Upper lobe of left lung (tissue), 6 donors: ENCODE measurements at places on chromosomes 3 and 15. TPM values are rescaled to one million over a fixed set of nuclear protein-coding genes. Genes with fewer than 3 reads are reported as not detected.

KBTBD8 gene
- total RNA-seq: 1.9 TPM

LYZL4 gene
- total RNA-seq: not detected

MOBP gene
- total RNA-seq: not detected

ZNF860 gene
- 1.0 TPM for total RNA-seq

PP2D1 gene
- total RNA-seq: not detected

DNA sequence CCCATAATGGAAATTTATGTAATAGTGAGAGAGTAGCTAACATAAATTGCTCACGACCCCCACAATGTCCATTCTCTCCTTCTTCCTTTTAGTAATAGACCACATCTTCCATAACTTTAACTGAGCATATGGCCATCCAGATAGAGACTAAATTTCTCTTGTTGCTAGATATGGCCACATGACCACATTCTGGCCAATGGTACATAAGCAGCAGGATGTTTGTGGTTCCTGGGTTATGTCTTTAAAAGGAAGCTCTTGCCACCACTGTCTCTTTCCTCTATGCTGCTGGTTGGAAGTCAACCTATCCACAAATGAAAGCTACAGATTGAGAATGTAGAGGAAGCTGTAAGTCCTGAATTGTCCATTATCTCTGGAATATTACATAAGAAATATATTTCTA, 59.7 kb upstream of the NPHP3 start:
- no peaks in the 10 kb centered on the region for H3K27me3 ChIP-seq
- DNase-seq: no peak
- no peak overlapping the region for H3K27ac ChIP-seq
- no peaks in the 10 kb centered on the region for H3K36me3 ChIP-seq

- no peak overlapping the region for H3K4me3 ChIP-seq
- H3K27me3 ChIP-seq: no peaks in the 10 kb centered on the region
- peak overlapping the region; percentile 36 for H3K27ac ChIP-seq
These were observed 82.1 kb downstream of the CGNL1 start for GRCh38 chr15:57458356-57458781.

DNA sequence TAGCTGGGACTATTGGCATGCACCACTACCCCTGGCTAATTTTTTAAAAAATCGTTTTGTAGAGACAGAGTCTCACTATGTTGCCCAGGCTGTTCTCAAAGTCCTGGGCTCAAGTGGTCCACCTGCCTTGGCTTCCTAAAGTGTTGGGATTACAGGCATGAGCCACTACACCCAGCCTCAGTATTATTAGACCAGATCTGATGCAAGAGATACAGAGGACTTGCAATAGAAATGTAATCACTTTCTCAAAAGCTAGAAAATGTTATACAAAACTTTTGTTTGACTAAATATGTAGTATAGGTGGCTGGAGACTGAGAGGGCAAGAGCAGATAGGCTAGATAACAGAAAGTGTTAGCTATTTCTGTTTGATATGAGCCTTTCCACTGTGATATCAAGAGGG, 531.9 kb downstream of the SOX2 start:
- H3K4me3 ChIP-seq: no peak overlapping the region
- no peaks in the 10 kb centered on the region for H3K27me3 ChIP-seq
- H3K36me3 ChIP-seq: no peaks in the 10 kb centered on the region
- no peak for DNase-seq
- H3K4me1 ChIP-seq: no peaks in the 10 kb centered on the region

DNA sequence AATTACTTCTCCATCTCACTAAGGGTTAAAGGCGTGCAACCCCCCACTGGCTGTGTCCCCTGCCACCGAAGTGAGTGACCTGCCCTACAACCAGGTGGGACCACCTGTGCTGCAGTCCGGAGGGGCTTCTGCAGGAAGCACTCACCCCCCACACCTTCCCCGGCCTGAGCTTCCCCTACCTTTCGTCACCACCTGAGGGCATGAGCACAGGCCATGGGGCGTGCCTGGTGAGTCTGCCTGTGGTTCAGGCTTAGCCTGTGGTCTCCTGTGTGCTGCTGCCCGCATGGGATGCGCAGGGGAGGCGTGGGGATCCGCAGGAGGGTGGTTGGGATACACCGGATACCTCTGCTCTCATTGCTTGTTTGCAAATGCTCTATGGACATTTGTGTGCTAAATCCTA, 46.0 kb downstream of the KLHL25 start:
- DNase-seq: no peak
- H3K36me3 ChIP-seq: peaks cover 29% of the 10 kb centered on the region
- H3K27ac ChIP-seq: no peak overlapping the region
- H3K27me3 ChIP-seq: no peaks in the 10 kb centered on the region

DNA sequence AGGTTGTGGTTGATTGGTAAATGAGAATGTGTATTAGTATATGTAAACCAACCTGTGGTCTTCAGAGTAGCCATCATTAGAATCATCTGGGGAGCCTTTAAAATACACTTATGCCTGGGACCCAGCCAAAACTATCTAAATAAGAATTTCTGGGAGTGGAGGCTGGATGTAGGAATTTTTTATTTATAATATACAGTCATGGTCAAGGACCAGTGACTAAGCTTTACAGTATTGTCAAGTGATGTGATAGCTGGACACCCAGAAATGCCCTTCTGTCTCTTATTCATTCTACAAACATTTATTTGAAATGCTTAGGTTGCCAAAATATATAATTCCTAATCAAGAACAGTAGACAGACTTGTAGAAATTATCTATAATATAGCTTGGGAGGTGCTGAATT, 132.2 kb downstream of the MBNL1 start:
- no peaks in the 10 kb centered on the region for H3K36me3 ChIP-seq
- peaks cover 81% of the 10 kb centered on the region for H3K4me1 ChIP-seq
- no peak for DNase-seq
- no peaks in the 10 kb centered on the region for H3K27me3 ChIP-seq
- H3K27ac ChIP-seq: peak overlapping the region; percentile 81
- H3K4me3 ChIP-seq: no peak overlapping the region

- no peak for DNase-seq
- H3K4me3 ChIP-seq: no peak overlapping the region
- no peak overlapping the region for H3K27ac ChIP-seq
- peaks cover 3% of the 10 kb centered on the region for H3K4me1 ChIP-seq
- no peaks in the 10 kb centered on the region for H3K27me3 ChIP-seq
These were observed 97.2 kb downstream of the CLDN1 start for GRCh38 chr3:190224863-190225692.

DNA sequence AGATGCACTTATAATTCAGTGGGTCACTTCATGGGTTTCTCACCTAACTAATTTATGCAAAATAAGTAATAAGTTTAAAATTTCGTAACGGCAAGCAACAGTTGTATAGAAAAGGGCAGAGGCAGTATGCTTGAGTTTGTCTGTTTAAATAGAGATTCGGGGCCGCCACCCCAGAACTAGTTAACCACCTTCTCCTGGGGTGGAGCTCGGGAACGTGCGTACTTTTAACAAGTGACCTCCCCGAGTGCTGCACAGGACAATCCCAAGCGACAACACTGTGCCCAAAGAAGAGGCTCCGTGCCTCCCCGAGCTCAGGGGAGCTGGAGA, 439 bp downstream of the SSR3 start:
- no peaks in the 10 kb centered on the region for H3K27me3 ChIP-seq
- no peak for DNase-seq
- peak overlapping the region; percentile 85 for H3K4me3 ChIP-seq
- peaks cover 28% of the 10 kb centered on the region for H3K4me1 ChIP-seq
- peak overlapping the region; percentile 86 for H3K27ac ChIP-seq
- H3K36me3 ChIP-seq: peaks cover 30% of the 10 kb centered on the region

DNA sequence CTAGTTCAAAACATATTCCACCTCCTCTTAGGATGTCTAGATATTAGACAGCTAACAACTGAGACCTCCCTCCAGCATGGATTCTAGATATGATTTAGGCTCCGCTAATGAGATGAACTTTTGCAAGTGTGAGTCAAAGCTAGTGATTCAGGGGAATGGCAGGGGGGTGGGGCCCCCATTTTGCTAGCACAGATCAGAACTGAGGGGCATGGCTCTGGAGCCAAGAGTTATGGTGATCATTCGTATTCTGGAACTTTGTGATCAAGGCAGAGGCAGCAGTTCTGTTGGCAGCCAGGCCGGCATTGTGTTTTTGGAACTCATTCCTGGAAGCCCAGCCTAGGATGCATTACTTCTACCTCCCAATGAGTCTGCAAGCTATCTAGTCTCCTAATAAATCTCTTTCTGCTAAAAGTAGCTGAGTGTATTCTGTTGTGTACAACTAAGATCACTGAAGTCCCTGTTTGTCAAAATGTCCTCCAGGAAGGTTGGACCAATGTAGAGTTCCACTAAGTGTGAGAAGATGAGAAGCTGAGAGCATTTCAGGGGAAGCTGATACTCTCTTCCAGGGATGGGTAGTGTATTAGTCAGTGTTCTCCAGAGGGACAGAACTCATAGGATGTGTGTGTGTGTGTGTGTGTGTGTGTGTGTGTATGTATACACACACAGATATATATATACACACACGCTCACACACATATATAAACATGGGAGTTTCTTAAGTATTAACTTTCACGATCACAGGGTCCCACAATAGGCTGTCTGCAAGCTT, 312.7 kb downstream of the TLE3 start:
- no peaks in the 10 kb centered on the region for H3K36me3 ChIP-seq
- H3K4me1 ChIP-seq: no peaks in the 10 kb centered on the region
- no peaks in the 10 kb centered on the region for H3K27me3 ChIP-seq
- no peak overlapping the region for H3K4me3 ChIP-seq
- no peak overlapping the region for H3K27ac ChIP-seq
- no peak for DNase-seq

- no peak overlapping the region for H3K27ac ChIP-seq
- no peak overlapping the region for H3K4me3 ChIP-seq
- no peaks in the 10 kb centered on the region for H3K27me3 ChIP-seq
- no peaks in the 10 kb centered on the region for H3K36me3 ChIP-seq
- no peak for DNase-seq
These were observed 20.1 kb upstream of the UBE2E2 start for GRCh38 chr3:23182996-23183513.

DNA sequence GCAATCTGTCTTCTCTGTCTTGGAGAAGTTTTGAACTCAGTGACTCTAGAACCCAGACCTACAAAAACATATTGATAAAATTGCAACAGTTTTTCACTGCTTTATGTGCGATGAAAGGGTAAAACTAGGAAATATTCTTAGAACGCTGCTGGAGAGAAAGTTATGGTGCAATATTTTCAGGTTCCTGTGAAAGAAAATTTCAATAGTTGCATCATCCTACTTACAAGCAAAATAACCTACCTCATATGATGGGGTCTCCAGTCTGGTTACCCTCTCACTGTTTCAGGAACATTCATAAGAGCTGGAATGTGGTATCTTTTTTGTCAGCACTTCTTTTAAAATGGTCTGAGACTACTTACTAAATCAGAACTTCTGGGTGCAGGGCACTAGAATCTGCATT, 27.1 kb downstream of the GATM start:
- H3K4me3 ChIP-seq: no peak overlapping the region
- no peaks in the 10 kb centered on the region for H3K27me3 ChIP-seq
- H3K27ac ChIP-seq: no peak overlapping the region
- DNase-seq: no peak
- no peaks in the 10 kb centered on the region for H3K4me1 ChIP-seq

GRCh38 chr15:47820747-47821319, 103.5 kb downstream of the SEMA6D start:
- H3K4me1 ChIP-seq: no peaks in the 10 kb centered on the region
- H3K27ac ChIP-seq: no peak overlapping the region
- no peak for DNase-seq
- H3K27me3 ChIP-seq: no peaks in the 10 kb centered on the region
- H3K4me3 ChIP-seq: no peak overlapping the region

DNA sequence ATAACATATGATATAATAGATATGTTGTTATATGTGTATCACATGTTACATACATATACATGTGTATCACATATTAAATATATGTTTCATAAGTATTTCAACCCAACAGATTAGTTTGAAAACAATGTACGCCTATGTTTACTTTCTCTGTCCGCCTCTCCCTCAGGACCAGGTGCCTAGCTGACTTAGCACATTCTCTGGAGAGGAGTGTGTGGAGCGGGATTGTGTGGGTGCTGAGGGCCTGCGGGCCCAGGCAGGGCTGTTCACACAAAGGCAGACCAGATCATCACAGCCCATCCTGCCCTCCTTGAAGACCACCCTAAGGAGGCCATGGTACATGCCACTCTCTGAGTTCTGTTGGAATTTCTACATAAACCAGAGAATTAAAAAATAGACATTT, 81.0 kb downstream of the PLXNA1 start:
- no peak for DNase-seq
- no peak overlapping the region for H3K27ac ChIP-seq
- no peaks in the 10 kb centered on the region for H3K4me1 ChIP-seq
- H3K4me3 ChIP-seq: no peak overlapping the region
- H3K27me3 ChIP-seq: no peaks in the 10 kb centered on the region
- H3K36me3 ChIP-seq: no peaks in the 10 kb centered on the region

DNA sequence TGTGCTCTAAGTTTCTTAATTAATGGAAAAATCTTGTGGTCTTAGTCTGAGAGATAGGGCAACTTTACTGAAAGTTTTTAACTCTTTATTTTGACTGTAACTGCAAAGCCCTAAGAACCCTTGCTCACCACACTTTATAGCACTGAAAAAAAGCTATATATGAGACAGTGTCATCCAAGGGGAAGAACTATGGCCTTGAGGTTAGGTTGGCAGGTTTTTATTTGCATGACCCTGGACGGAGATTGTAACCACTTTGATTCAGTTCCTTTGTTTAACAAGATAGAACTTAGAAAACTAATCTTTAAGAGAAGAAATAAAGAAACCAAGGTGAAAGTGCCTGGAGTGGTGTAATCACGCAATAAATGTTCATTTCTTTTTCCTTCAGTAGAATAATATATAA, 30.6 kb upstream of the LYSMD4 start:
- no peak overlapping the region for H3K27ac ChIP-seq
- H3K36me3 ChIP-seq: no peaks in the 10 kb centered on the region
- no peak overlapping the region for H3K4me3 ChIP-seq
- no peak for DNase-seq
- H3K27me3 ChIP-seq: no peaks in the 10 kb centered on the region

DNA sequence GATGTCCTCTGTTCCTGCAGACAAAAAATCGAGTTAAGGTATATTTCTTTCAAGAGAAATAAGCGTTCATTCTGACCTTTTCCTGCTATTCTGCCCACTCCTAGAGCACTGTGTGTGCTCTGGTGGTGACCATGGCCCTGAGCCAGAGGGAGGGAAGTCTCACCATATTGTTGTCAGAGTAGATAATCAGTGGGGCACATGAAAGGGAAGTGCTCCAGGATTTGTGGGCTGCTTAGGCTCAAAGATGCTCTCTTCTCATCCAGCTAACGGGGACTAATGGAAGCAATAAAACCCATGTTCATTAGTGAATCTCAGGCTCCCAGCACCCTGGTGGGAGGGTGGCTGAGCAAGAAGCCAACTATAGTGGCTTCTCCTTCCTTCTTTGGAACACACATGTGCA, 70.7 kb upstream of the EOMES start:
- H3K27me3 ChIP-seq: no peaks in the 10 kb centered on the region
- DNase-seq: no peak
- no peak overlapping the region for H3K4me3 ChIP-seq
- H3K36me3 ChIP-seq: no peaks in the 10 kb centered on the region
